A549 (cell line): ENCODE measurements at places on chromosomes 13 and 19. TPM values are rescaled to one million over a fixed set of nuclear protein-coding genes. Genes with fewer than 3 reads are reported as not detected.

DNA sequence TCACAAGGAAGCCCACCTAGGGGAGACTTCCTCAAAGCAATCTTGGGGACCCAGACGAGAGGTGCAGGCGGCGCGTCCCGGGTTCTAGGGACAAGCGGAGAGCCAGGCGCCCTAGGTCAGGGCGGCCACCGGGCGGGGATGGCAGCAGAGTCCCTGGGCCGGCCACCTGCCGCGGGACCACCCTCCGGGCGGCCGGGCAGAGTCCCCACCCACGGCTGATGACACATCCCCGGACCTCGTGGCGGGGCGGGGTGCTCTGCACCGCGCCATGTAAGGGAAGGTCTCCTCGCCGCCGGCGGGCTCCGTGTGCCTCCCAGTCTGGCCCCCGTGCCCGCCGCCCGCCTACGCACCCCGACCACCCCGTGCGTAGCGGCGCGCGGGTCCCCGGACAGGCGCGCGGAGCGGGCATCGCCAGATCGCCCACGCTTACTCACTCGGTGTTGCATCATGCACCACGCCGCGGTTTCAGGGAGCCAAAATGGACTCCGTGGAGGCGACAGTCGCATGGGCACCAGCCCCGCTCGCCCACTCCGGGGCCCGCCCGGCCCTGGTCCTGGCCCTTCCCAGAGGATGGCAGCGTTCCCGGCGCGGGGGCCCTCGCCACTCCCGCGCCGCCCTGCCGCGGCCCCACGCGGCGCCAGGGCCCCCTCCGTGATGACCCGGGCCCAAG is 643 bp downstream of the SLC7A1 start:
- DNase-seq, result peak; percentile 15

- DNase-seq, result peak; percentile 94
These were observed 30.2 kb downstream of the CYP2F1 start for GRCh38 chr19:41144403-41144802.

- DNase-seq, result no peak
These were observed 36.5 kb downstream of the TSHZ3 start for GRCh38 chr19:31312677-31313244.

DNA sequence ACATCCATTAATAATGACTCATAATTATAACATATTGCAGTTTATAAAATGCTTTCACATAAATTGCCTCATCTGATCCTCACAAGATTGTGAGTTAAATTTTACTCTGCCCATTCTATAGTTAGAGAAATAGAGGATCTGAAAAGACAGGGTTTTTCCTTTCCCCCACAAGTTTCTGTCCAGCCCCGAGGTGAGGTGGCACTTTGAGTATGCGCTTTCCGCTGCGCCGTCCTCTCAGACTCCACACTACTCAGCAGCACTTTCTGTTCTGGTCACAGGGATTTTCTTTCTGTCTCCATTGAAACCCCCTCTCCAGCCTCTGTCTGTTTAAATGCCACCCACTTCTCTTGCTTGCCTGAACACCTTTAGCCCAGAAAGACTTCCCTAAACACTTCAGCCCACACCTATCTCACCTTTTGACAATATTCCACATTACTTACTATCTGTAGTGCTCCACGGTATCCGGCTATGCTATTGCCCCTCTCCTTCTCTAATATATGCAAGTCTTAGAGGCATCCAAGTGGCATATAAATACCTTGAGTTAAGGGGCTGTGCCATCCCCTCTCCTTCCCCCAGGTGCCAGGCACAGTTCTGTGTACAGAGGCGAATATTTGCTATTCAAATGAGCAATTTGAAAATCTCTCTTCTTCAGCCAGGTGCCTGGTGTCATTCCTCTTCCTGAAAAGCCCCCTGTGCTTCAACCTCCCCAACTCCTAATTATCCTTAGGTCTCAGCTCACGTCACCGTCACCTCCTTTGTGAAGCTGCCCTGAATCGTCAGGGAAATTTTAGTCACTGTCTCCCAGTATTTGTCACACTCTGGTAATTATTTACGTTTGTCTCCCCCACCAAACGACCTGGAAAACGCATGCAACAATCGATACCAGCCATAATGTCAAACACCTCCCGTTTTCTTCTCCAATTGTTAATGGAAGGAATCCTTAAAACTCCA is 268.7 kb downstream of the NHLRC3 start:
- no peak for DNase-seq

GRCh38 chr13:93867481-93867880 is 612.0 kb downstream of the DCT start:
- DNase-seq, result no peak

The DIAPH3 gene
- polyA plus RNA-seq, result 9.4 to 11.8 TPM (median 10.8 TPM) in 3 replicates
